ENCODE measurements at places on chromosomes 13 and 19.

DNA sequence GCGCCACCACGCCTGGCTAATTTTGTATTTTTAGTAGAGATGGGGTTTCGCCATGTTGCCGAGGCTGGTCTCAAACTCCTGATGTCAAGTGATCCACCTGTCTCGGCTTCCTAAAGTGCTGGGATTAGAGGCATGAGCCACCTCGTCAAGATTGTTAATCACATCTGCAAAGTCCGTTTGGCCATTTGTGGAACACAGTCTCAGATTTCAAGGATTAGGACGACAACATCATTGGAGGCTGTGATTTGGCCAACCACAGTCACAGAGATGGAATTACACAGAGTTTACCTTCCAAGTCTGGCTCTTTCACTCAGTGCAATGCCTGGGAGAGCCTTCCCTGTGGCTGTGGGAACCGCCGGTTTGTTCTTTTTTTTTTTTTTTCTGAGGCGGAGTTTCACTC is 17.8 kb downstream of the SULT2B1 start:
- no peak for DNase-seq

- no peak for DNase-seq
Observed at GRCh38 chr19:40302224-40303011, 17.3 kb upstream of the AKT2 start.

DNA sequence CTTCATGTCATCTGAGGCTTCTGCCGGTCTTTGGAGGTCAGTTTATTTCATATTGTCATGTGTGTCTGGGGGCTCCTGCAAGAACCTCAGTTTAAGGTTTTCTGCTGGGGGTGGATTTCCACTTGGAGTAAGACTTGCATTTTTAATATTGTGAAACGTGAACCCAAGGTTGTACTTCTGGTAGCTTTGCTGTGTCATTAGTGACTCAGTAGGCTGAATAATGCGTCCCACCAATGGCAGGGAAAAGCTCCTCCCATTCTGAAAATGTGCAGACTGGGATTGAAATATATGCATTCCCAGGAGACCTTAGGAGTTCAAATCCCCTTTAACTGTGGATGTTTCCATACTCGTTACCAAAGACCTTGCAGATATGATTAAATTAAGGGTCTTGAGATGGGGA is 46.2 kb downstream of the ING1 start:
- no peak for DNase-seq

- DNase-seq: no peak
Observed at GRCh38 chr13:98751367-98751782, 1.1 kb downstream of the SLC15A1 start.

- no peak for DNase-seq
Observed at GRCh38 chr19:11570039-11570462, 7.4 kb downstream of the ACP5 start.

DNA sequence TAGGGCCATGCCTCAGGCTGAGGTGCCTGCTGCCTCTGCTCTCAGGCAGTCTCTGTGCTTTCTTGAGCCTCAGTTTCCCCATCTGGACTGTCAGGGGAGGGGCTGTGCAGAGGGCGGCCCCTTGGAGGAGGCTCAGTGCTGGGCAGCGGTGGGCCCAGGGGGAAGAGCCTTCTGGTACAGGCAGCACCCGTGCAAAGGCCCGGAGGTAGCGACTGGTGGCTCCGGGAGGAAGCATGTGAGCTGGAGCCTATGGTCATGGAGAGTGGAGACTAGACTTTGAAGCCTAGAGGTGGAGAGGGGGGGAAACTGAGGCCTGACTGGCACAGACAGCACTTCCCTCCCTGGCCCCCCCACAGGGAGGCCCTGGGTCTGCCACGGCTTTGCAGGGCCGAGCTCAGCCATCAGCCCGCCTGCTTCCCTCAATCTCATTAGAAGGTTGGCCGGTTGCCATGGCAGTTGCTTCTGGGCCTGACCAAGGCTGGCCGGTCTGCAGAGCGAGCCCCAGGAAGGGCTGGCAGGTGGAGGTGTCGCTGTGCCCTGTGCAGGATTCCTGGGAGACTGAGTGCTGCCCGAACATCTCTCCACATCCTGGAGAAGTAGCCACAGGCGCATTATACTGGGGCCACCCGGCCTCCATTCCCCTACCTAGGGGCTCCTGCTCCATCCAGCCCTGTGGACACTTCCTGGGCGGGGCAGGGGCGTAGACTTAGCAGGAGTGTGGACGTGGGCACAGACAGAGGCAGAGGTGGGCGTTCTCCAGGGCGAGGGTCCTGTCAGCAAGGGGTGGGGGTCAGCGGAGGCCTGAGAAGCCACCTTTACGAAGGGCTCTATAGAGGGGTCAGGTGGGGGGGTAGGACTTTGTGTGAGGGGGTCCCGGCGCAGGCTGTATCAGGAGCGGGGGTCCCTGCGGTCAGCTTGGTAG is 53.2 kb downstream of the CRTC1 start:
- DNase-seq: no peak

GRCh38 chr19:30214651-30215051 is 157.5 kb upstream of the ZNF536 start:
- no peak for DNase-seq

Data from nucleus accumbens (tissue), 56 donors.